ENCODE measurements at places on chromosomes 5 and 9.

DNA sequence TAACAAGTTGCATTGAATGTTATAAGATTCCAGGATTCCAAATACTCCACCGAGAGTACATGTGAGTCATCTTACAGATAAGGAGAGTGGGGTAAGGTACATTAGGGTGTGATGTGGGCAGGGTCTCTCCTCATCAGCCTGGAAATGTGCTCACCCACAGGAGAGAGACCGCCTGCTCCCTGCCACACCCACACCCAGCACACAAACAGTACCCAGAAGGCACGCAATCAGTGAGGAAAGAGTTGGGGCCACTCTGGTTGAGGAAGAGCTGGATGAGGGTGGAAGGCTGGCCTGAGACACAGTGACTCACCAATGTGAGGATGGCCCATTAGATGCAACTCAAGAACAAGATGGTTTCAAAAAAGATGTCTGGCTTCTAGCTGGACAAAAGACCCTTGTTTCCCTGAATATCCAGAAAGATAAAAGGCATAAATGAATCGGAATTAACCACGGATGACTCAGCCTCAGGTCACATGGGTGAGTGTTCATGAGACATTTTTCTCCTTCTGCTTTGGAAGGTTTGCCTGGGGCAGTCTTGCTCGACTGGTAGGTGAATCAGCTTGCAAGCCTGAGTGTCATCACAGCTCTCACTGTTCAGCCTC is 51.1 kb upstream of the LHFPL2 start:
- no peak for DNase-seq

DNA sequence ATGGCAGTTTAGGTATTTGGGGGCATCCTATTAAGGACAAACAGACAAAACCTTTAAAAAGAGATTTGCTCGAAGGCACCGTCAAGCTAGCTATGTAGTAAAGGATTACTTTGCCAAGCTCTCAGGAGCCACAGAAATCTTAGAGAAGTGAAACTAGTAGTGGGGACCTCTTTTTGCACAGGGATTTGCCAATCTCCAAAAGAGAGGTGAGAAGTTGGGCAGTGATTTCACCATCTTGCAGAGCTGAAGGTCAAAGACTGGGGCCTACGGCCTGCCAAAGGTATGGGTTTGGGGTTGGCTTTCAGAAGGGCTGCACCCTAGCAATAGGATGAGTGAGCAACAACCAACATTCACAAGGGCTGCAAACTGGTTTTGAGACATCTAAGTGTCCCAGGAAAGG is 1.6 kb upstream of the FCN1 start:
- no peak for DNase-seq

- no peak for DNase-seq
Measured at GRCh38 chr9:14616188-14616982, 76.8 kb downstream of the ZDHHC21 start.

DNA sequence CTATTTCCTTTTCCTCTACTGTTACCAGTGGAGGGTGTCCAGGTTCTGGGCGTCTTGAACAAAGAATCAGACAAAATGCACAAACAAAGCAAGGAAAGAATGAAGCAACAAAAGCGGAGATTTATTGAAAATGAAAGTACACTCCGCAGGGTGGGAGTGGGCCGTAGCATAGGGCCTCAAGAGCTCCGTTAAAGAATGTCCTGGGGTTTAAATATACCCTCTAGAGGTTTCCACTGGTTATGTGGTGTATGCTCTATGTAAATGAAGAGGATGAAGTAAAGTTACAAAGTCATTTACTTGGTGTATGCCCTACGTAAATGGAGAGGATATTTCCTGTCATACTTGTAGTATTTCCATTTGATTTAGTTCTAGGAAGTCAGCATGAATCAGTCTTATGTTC is 113.5 kb upstream of the MRPS30 start:
- DNase-seq, result no peak

GRCh38 chr9:129609486-129610212 is 11.3 kb downstream of the C9orf50 start:
- DNase-seq, result no peak

GRCh38 chr9:70044490-70045307 is 1.1 kb downstream of the MAMDC2 start:
- no peak for DNase-seq

DNA sequence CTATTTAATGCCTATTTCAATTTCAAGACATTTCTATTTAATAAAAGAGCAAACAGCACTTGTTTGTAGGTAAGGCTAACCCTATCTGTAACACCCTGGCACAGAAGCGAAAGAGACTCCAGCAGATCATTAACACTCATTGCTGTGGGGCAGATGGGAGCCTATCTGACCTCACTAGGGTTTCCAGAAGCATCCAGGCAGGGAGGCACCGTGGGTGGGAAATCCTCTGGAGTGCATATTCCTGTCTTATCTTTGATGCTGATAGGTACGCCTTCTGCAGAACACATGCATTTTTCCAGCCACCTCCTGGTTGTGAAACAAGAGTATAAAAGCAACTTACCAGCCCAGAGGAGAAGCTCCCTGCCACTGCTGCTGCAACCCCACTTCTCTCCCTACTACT is 233.7 kb downstream of the GLIS3 start:
- DNase-seq, result no peak

- no peak for DNase-seq
Measured at GRCh38 chr5:56580864-56581263, 234.5 kb upstream of the MAP3K1 start.

GRCh38 chr9:31629292-31629691 is 755.2 kb upstream of the ACO1 start:
- DNase-seq, result no peak

DNA sequence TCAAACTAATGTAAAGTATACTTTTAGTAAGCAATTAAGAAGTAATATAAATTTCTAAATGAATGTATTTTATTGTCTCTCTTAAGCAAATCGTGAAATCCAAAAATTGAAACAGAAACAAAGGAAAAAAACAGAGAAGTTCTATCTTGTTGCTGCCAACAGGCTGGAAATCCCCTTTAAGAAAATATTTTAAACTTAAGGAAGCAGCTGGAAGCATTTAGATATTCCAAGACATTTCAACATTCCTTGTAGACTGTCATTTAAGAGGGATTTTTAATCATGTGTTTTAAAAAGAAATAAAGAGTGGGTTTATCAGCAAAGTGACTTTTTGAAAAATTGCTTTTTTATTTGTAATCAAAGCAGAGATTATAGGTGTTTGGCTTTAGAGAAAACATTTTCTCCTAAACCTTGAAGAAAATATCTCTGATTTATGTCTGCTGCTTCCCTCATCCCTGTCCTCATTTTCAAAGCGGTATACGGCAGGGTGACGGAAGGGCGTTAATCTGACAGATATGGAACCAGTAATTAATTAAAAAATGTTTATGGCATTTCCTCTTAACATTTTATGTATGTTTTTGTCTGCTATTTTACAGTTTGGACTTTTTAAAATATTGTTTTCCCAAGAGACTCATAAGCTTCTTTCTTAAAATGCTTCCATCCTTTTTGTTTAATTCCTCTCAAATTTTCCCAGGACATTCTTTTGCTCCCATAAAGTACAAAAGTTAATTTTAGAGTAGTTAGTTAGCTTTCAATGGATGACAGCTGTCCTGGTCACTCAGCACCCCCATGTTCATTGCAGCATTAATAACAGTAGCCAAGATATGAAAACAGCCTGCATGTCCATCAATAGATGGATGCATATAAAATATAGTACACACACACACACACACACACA is 245.6 kb downstream of the LURAP1L start:
- no peak for DNase-seq

- DNase-seq, result no peak
Measured at GRCh38 chr9:81032030-81032572, 657.2 kb downstream of the TLE1 start.

GRCh38 chr5:132962429-132963021 is 909 bp downstream of the AFF4 start:
- DNase-seq, result no peak

GRCh38 chr9:95142315-95142714 is 175.2 kb downstream of the FANCC start:
- no peak for DNase-seq

- no peak for DNase-seq
Measured at GRCh38 chr5:107425541-107426031, 245.2 kb downstream of the EFNA5 start.

DNA sequence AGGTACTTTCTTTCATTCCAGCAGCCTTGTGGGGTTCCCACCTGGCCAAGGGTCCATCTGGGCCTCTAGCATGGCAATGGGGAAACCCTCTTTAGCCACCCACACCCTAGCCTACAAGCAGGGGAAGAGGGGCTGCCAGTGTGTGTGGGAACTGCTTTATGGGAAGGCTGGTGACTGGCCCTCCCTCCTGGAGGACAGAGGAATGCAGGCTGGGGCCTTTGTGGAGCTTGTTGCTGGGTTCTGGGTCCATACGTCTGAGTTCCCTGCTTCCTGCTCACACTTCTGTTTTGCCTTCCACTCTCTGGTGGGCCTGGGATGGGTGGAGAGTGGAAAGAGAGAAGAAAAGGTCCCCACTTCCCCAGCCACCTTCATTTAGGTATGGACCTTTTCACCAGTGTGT is 14.9 kb upstream of the PITX1 start:
- DNase-seq, result no peak

GRCh38 chr5:116923344-116923743 is 348.7 kb upstream of the SEMA6A start:
- DNase-seq, result no peak

GRCh38 chr9:98563212-98563907 is 145.4 kb downstream of the GABBR2 start:
- DNase-seq, result no peak

DNA sequence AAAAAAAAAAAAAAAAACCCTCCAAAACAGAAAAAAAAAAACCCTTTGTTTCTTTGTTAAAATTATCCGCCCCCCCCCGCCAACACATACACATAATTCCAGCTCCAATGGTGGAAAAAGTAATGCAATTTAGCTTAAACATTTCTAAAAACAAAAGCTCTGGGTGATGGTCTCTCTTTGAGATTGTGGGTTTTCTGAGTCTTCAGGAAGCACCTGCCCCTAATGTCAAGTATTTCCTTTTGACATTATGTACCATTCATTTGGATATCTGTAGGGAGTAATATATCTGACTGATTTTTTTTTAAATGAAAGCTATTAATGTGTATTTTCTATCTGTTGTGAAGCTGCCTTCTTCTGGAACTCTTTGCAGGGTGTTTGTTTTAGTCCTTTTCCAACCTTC is 389.7 kb downstream of the TAF11L14 start:
- no peak for DNase-seq

DNA sequence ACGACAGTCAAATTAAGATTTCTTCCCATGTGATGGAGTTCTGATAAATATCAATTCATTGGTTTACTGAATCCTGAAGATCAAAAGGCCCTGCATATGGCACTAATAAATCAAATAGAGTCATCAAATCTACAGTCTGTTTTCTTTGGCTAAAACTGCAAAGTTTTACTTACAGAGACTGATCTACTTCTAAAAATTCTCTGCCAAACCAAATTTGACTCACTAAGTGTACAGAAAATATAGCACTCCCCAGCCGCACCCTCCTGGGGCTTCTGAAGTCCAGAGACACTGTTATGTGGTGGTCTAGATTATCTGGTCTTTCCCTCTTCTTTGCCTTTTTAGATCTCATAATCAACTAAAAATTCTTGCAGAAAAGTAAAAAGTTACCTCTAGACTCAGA is 237.7 kb downstream of the MLLT3 start:
- DNase-seq, result no peak

DNA sequence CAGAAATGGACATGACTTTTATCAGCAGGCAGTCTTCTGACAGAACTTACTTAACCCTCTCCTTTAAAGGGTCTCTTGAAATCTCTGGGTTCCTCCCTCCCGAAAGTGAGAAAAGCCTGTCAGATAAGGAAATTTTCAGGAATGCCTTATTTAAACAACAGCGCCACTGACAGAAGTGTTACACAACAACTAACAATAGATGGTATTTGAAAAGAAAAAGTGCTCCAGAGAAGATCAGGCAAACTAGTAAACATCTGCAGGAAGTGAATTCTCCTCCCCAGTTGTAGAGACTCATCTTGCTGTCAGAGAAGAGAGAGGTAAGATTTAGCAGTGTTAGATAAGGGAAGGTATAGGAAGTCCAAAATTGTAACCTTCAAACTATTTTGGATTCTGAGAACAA is 107.2 kb upstream of the NFIL3 start:
- DNase-seq, result no peak

GRCh38 chr5:170021506-170021905 is 41.2 kb upstream of the INSYN2B start:
- no peak for DNase-seq

DNA sequence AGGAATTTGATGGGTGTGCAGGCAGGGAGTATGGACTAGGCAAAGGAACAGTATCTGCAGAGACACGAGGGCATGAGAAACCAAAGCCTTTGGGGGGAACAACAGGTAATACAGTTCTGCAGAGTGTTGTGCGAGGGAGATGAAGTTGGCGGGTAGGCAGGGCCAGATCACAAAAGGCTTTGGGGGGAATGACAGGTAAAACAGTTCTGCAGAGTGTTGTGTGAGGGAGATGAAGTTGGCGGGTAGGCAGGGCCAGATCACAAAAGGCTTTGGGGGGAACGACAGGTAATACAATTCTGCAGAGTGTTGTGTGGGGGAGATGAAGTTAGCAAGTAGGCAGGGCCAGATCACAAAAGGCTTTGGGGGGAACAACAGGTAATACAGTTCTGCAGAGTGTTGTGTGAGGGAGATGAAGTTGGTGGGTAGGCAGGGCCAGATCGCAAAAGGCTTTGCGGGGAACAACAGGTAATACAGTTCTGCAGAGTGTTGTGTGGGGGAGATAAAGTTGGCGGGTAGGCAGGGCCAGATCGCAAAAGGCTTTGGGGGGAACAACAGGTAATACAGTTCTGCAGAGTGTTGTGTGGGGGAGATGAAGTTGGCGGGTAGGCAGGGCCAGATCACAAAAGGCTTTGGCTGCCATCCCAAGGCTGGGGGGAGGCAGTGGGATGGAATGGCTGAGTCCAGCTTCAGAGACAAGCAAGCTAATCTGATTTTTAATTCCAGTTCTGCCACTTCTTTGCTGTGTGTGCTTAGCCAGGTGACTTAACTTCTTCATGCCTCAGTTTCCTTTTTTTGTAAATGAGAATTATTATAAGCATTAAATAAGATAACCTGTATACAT is 33.0 kb downstream of the FRMPD1 start:
- DNase-seq, result no peak

DNA sequence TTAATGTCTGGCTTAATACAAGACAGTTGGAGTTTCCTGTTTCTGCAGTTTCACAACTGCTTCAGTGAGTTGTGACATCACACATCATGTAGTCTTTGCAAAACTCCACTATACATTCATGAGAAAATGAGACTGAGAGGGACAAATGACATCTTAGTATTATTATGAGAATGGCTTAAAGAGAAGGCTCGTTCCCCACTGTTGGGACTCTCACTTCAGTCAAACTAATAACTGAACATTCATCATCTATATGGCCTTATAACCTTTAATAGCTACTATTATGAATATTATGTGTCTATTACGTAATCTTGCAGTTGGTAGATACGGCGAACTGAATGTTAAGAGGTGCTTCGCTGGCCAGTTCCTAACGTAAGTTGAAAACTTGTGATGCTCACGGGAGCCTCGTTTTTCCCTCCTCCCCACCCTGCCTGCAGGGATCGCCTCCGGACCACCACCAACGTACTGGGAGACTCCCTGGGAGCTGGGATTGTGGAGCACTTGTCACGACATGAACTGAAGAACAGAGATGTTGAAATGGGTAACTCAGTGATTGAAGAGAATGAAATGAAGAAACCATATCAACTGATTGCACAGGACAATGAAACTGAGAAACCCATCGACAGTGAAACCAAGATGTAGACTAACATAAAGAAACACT is 79.4 kb downstream of the SLC1A3 start:
- no peak for DNase-seq

GRCh38 chr9:12716823-12717600 is 23.8 kb downstream of the TYRP1 start:
- DNase-seq, result no peak

- no peak for DNase-seq
Measured at GRCh38 chr5:142059304-142059940, 46.6 kb upstream of the GNPDA1 start.

GRCh38 chr5:123718238-123718637 is 206.3 kb downstream of the CSNK1G3 start:
- no peak for DNase-seq
